ENCODE measurements at places on chromosomes 4 and X.

DNA sequence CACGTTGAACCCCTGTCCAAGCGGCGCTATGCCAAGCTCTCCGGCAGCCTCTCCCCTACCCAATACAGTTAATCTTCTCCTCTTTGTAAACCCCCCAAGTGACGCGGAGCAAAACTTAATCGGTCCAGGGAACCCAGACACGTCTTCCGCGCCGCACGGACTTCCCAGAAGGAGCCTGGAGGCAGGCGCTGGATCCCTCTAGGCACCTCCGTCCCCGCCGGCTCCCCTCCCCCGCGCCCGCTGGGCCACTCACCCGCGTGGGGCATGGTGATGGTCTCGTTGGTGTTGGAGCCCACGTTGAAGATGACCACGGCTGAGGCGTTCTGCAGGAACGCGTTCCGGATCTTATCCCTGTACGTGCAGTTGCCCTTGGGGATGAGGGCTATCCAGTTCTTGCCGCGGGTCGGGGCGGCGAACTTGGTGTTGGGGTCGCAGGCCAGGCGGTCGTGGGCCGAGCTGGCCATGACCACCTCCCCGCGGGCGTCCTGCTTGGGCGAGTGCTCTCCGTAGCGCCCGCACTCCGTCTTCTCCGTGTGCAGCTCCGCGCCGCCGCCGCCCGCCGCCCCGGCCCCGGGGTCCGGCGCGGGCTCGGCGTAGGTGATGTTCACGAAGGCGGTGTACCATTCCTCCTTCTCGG lies 1.1 kb downstream of the RNF150 start:
- no peak for DNase-seq

GRCh38 chr4:155944516-155944915 lies 9.2 kb downstream of the CTSO start:
- no peak for DNase-seq

DNA sequence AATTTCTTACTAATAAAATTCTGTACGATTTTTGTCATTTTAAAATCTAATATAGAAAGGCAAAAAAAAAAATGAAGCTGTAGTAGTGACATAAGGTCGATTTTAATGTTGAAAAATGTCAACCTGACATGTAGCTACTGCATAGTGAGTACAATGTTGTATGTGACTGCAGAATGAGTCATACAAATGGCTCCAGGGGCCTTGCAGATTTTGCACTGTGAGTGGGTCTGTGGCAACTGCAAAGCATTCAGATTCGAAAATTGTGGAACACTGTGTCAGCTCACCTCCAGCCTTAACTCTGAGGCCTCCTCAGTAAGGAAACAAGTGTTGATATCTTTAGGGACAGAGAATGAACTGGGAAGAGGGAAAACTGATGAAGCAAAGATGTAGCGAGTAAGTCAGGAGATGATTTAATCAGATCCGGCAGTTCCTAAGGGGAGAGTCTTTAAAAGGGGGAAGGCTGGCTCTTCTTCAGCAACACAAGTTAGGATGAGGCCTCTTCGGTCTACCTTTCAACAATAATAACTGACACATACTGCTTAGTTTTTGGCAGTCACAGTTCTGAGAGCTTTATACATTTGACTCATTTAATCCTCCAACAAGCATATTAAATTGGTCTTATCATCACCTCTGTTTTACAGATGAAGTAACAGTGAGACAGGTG lies 24.9 kb downstream of the TKTL2 start:
- no peak for DNase-seq

GRCh38 chr4:156705311-156705710 lies 266.3 kb downstream of the PDGFC start:
- no peak for DNase-seq

- DNase-seq: no peak
Observed at GRCh38 chr4:102553982-102554381, 52.8 kb downstream of the NFKB1 start.

- DNase-seq: no peak
Observed at GRCh38 chr4:168200685-168201084, 108.3 kb downstream of the ANXA10 start.

DNA sequence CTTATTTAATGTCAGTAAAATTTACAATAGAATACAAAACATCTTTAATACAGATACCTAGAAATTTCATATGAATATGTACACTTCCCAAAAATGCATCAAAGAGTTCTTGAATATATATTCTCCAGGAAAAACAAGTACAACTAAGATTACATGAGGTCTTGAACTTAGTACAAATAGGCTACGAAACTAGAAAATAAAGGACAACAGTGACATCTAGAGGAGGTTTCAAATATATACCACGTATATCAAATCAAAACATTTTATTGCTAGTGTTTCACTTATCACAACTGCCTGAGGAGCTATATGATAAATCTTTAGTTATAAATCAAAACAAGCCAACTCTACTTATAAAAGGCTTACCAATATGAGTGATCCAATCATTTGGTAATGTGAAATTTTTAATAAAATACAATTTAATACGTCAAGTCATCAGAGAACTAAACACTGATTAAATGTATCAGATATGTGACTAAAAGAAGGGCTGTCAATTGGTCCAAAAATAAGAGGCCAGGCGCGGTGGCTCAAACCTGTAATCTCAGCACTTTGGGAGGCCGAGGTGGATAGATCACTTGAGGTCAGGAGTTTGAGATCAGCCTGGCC lies 36.6 kb downstream of the ANAPC10 start:
- no peak for DNase-seq

- no peak for DNase-seq
Observed at GRCh38 chr4:33649471-33649870, 2594.8 kb downstream of the ARAP2 start.

DNA sequence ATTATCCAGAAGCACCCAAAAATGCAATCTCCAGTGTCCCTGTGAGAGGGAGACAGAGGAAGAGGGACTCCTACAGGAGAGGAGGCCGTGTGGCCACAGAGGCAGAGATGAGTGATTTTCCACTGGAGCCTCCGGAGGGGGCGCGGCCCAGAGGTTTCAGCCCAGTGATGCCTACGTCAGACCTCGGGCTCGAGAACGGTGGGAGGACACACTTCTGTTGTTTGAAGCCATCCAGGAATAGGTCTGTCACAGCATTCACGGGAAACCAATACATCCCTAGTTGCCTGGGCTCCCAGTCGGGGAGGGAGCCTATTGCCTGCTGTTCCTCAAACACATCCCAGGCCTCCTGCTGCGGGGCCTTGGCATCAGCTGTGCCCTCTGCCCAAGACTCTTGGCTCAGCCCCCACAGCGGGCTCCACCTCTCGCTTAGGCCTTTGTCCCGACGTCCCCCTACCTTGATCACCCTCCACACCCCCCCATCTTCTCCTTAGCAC lies 39.2 kb upstream of the HMX1 start:
- no peak for DNase-seq

GRCh38 chrX:48737940-48738339 lies 23.6 kb upstream of the GLOD5 start:
- no peak for DNase-seq

DNA sequence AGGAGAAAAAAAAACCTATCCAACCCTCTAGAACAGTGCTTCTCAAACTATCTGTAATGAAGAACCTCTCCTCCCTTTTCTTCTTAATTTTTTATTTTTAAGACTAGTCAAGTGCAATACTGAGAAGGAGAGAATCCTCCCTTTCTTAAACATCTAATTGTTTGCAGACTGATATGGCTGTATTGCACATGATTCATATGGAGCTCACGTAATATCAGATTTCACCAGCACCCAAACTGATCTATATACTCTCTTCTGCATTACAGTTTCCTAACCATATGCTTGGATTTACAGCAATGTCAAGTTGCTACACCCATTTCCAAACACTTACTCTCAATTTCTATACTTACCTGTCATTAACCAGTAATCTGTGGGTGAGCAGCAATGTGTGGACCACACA lies 9.5 kb downstream of the PRMT9 start:
- no peak for DNase-seq

DNA sequence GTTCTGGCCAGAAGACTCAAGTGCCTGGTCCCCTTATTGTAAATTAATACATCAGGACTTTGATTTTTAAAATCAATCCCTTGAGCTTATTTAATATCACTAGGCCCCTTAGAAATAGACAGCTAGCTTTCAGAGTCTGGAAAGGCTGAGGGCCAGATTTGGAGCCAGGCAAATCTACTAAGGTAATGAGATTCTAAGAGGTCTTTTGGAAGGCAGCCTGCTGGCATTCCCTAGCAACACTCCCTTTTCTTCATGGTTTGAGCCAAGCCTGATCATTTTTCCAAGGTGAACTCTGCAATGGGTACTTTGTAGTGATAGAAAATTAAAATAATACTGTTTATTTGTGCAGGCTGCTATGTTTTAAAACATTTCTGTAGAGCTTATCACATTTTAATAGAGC lies 378.5 kb downstream of the FAT4 start:
- DNase-seq: no peak

DNA sequence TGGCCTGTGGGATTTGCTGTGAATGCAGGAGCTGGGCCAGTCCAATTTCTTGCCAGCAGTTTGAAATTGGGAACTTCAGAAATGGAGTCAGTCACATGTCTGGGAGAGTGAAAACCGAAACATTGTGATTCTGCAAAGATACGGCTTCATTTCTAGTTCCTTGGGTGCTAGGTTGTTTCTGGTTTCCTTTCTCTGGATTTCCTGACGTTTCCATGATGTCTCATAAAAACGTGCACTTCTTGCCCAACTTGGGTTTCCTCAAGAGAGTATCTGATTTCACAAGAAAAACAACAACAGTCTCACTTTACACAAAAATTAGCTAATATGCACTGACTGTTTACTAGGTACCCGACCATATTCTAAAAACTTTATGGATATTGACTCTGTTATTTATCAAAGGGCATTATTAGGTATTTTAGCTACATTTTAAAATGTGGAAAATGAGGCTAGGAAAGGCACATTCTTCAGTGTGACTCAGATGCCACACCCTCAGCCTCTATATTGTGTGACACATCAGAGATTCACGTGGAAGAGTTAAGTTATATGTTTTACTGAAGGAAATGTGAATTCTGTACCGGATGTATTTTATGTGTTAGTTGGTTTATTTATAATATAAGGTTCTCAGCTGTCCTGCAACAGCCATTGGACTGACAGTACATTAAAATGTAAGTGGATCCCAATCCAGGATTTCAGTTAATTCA lies 225.0 kb upstream of the PUDP start:
- no peak for DNase-seq

GRCh38 chrX:3362956-3363355 lies 16.5 kb upstream of the MXRA5 start:
- DNase-seq: no peak

DNA sequence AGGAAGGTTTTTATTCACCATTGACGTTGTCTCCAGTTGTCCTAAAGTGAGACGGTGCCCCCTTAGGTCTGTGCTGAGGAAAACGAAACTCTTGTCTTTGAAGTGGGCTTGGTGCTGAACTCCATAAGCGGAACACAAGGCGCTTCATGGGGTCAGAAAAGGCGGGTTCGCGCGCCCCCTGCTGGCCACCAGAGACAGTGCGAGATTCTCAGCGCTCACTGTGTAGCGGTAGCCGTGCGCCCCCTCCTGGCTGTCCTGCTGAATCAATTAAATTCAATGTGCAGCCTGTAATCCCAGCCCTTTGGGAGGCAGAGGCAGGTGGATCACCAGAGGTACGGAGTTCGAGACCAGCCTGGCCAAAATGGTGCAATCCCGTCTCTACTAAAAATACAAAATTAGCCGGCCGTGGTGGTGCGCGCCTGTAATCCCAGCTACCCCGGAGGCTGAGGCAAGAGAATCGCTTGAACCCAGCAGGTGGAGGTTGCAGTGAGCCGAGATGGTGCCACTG lies 64.1 kb downstream of the RLIM start:
- peak; percentile 68 for DNase-seq

GRCh38 chrX:136616987-136617685 lies 30.8 kb upstream of the CD40LG start:
- no peak for DNase-seq

- DNase-seq: no peak
Observed at GRCh38 chr4:176099314-176099713, 33.7 kb downstream of the WDR17 start.

- DNase-seq: no peak
Observed at GRCh38 chr4:126004941-126005340, 690.2 kb downstream of the FAT4 start.

GRCh38 chr4:70895405-70895804 lies 6.8 kb upstream of the MOB1B start:
- no peak for DNase-seq

- no peak for DNase-seq
Observed at GRCh38 chr4:80831383-80832361, 198.8 kb upstream of the BMP3 start.

DNA sequence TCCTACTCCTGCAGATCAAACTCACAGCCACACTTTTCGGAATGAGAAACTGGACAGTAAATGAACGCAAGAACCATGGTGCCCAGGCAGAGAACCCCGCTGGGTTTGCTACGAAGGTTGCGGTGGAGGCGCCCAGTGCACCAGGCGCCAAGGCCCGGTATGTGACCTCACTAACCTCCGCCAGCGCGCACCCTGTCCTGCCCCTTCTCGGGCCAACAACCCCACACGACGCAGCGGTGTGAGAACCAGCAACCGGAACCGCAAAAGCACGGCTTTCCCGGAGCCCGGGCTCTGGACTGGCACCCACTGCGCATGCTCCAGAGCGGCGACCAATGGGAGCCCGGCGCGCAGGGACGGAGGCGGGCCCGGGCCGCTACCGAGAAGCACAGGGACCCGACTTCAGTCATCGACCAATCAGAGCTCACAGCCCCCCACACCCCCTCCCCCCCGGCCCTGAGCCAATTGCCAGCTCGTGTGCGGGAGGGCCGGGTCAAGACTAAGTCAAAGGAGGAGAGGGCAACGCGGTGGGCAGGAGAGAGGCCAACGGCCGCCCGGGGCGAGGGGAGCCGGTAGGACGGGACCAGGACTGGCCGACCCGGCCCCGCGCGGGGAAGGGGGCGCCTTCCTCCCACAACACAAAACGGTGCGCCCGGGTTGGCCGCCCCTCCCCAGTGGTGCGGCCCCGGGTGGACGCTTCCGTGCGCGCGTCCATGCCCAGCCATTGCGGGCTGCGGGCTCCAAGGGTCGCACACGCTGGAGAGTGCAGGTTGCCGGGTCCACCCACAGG lies 7.3 kb upstream of the WAS start:
- peak; percentile 57 for DNase-seq

DNA sequence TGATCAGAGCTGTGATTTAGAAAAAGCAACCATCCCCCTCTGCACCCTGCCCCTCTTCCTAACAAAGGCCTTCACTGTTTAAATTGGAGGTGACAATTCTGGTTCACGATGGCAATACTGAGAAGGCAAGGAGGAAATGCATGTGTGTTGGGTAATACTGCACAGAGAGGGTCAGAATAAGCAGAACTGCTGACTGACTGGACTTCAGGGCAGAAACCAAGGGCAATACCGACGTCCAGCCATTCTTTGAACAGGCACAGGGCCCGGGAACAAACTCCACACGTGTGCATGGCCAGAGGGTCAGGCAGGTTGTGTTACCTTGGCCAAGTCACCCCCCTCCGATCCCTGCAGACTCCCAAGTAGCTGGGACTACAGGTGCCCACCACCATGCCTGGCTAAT lies 6.0 kb downstream of the ACSL1 start:
- no peak for DNase-seq

GRCh38 chr4:4800646-4801408 lies 58.6 kb upstream of the MSX1 start:
- no peak for DNase-seq

Data from stimulated activated CD8-positive, alpha-beta memory T cell treated with anti-CD3 and anti-CD28 coated beads, Interleukin-4, amount 100 ng/mL, for 4 hours (primary cell).